ENCODE measurements at places on chromosomes 2 and 18.

- DNase-seq: no peak
Measured at GRCh38 chr2:105081006-105081601, 43.2 kb downstream of the MRPS9 start.

DNA sequence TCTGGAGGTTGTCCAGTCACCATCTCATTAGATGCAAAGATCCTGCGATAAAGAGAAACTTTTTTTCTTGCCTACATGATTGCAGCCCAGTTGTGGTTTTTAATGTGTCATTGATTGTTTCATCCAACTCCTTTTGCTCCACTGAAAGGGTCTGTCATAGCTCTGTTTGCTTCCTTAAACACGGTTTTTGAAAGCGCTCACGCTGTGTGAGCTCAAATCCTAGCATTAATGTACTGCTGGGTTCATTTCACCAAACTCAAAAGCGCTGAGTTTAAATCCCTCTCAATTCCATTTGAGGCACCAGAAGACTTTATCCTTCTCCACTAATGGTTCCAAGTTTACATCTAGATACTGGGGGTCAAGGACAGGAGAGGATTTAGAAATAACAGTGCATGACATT is 53.6 kb downstream of the CDK15 start:
- no peak for DNase-seq

- DNase-seq: no peak
Measured at GRCh38 chr2:224142397-224143312, 103.6 kb upstream of the SERPINE2 start.

DNA sequence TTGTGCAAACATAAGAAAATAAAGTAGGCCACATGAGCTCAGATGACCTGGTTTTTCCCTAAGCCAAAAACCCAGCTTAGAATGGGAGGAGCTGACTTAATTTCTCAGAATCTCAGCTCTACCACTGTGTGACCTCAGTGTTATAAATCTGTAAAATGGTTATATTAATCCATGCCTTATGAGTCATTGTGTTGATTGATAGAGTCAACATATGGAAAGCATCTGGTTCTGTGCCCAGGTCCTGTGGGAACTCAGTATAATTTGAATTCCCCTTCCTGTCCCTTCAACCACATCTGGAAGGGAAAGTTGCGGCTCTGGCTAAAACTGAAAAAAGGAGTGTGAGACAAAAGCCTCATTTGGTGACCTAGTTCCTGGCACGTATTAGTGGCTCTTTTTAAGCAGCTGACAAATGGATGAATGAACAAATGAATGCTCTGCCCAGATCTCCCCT is 25.7 kb downstream of the TMEM177 start:
- DNase-seq: no peak

GRCh38 chr2:197128897-197129296 is 181.7 kb downstream of the ANKRD44 start:
- no peak for DNase-seq

DNA sequence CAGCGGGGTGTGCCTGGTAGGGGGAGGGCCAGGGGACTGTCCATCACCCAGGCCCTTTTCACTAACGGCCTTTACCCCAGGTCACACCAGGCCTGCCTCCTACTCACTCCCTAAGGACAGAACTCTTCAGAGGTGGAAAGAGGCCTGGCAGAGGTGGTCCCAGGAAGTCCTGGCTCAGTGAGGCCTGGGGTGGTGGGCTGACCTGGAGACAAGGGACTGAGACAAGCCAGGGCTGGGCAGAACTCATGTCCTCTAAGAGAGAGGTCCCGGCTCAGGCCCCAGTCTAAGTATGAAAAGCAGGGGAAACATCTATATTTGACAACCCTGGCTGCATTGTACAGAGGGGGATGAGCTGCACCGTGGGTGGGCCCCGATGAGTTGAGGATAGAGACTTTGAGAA is 65.9 kb upstream of the TEX51 start:
- no peak for DNase-seq

DNA sequence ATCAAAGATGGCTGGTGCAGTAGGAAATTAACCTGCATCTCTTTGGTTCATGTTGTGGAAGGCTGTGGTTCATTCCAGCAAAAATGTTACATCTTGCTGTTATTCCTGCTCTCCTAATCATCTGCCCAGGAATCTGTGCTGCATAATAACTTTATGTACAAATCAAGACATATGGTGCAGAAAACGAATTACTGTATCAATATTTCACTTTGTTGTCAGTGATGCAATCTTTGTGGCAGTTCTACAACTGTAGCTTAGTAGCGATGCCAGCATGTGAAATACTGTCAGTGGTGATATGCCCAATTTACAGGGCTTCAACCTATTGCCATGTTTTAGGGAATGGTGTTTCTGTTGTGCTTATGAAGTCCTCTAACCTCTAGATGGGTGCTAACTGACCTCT is 1114.7 kb downstream of the SOCS6 start:
- DNase-seq: no peak

DNA sequence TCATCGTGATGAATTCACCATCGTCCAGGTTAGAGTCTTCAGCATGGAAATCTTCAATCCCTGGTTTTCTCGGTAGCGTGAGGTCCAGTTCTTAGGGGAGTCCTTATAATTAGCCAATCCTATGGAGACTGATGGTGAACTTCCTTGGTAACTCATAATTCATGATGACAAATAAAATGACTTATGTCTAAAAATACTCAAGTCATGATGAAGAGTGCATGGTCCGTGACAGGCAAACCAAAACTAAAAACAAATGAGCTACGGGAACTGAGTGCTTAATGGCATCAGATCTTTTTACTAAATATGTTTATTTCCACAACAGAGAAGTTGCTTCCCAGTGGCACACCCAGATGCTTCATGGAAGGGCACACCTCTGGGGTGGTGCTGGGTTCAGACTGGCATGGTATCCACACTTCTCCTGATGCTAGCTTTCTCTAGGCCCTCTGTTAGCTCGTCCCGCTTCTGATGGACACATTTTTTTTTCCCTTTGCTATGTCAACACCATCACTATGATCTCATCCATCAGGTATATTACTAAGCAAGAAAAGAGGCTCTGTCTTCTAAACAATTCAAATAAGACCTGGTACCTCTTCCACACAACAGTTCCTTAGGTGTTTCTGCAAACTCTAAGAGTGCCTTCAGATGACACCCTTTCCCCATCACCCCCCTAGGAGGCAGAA is 92.8 kb upstream of the NEDD4L start:
- no peak for DNase-seq

DNA sequence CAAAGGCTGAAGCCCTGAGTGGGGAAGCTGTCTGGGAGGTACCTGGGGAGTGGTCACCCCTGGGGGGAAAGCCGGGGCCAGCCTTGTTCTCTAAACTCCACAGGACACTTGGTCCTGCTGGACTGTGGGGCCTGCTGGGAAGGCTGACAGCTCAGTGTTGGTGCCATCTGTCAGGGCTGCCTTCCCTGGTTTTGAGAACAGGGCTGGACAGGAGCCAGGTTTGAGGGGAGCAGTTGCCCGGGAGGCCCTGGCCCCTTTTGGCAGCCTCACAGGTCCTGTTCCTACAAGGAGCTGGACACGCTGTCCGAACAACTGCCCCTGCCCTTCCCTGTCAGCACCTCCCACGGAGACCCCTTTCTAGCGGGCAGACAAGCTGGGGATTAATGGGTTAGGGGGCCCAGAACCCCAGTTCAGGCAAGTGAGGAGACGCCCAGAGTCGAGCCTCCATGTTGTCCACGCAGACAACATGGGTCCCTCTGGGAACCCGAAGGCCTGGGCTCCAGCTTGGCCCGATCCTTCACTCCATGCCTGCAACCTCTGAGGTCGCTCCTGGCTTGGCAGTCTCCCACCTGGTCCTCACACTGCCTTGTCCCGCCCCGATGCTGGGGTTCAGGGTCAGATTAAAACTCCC is 40.8 kb downstream of the ATOH8 start:
- DNase-seq: no peak

- DNase-seq: no peak
Measured at GRCh38 chr2:110657724-110658305, 20.0 kb downstream of the BUB1 start.

- DNase-seq: no peak
Measured at GRCh38 chr2:159710601-159711180, 1.6 kb upstream of the MARCHF7 start.

DNA sequence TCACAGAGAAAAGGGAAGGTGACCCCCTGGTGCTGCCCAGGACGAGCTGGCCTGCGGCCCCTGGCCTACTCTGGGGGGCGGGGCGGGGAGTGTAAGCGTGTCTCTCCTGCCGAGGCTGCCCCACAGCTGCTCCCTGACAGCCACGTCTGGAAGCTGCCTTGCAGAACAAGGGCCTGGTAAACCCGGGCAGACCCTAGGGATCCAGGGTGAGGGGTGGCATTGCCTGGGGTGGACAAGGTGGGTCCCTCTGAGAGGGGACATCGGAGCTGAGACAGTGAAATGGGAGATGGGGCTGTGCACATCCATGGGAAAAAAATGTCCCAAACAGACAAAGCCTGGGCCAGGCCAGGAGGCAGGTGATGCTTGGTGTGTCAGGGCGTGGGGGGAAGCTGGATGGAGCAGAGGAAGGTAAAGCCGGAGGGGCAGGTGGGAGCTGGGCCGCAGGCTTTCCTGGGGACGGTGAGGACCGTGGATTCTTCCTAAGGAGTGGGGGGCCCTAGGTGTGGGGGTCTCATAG is 66.0 kb upstream of the HDAC4 start:
- no peak for DNase-seq

GRCh38 chr2:105396254-105397024 is 2.4 kb downstream of the FHL2 start:
- DNase-seq: no peak

GRCh38 chr18:36593001-36593400 is 235.8 kb downstream of the TPGS2 start:
- DNase-seq: no peak

- no peak for DNase-seq
Measured at GRCh38 chr2:239890206-239890746, 134.9 kb downstream of the NDUFA10 start.

- DNase-seq: no peak
Measured at GRCh38 chr2:40159333-40159732, 292.6 kb downstream of the SLC8A1 start.

- no peak for DNase-seq
Measured at GRCh38 chr2:240077442-240077841, 24.1 kb upstream of the OR6B3 start.

DNA sequence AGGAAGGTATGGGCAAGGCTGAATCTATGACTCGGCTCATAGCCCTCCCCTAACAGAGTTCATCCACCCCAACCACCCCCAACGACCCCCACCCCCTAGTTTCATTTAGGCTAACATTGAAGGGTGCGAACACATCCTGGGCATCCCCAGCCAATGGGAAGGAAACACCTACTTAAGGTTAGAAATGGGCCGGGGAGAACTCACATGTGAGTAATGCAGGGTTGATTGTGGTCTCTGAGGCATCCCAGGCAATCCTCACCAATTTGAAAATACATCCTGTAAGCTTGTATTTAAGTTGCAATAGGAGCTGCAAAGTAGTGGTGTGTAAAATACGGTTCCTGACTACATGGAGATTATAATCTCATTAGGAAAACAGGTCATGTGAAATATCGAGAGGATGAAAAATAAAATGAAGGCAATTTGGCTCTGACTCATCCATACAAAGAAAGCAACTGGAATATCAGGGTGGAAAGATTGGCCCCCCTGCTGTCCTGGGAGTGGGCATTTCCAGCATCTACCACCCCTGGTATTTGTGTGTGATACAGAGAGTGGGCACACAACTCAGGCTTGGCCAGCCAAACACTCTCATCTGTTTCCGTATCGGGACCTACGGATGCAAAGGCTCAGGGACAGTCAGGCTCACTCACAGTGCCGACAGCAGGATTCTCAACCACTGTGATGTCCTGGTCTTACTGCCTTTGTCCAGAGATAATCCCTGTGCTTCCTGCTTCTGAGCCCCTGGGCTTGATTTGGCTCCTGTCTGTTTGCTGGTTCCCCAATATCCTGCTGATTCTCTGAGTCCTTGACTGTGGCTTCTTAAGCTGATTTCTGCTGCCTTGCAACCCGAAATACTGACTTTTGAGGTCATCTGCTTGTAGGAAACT is 90.0 kb upstream of the NCKAP5 start:
- no peak for DNase-seq

DNA sequence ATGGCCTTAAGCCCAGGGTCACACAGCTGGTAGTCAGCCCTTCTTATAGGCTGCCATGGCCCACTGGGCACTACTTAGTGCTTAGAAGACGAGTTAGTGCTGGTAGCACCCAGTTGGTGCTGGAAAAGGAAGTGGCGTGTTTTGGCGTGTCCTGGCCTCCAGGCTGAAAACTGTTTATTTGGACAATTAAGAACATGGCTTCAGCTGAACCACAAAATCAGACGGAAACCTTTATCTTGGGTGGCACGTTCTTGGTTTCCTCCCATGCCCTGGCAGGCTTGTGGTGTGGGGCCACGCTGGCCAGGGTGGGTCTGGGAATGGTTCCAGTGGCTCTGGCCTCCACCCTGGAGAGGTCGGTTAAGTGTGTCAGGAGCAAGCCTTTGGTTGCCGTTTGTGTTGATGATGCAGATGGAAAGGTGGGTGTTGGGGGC is 141.5 kb upstream of the HAAO start:
- peak; percentile 46 for DNase-seq

GRCh38 chr18:3383381-3383915 is 66.5 kb upstream of the TGIF1 start:
- no peak for DNase-seq

- no peak for DNase-seq
Measured at GRCh38 chr2:174775571-174775980, 11.3 kb upstream of the CHRNA1 start.

All from CMK (cell line).